ENCODE measurements at places on chromosomes 16 and 17. TPM values are rescaled to one million over a fixed set of nuclear protein-coding genes. Genes with fewer than 3 reads are reported as not detected.

DNA sequence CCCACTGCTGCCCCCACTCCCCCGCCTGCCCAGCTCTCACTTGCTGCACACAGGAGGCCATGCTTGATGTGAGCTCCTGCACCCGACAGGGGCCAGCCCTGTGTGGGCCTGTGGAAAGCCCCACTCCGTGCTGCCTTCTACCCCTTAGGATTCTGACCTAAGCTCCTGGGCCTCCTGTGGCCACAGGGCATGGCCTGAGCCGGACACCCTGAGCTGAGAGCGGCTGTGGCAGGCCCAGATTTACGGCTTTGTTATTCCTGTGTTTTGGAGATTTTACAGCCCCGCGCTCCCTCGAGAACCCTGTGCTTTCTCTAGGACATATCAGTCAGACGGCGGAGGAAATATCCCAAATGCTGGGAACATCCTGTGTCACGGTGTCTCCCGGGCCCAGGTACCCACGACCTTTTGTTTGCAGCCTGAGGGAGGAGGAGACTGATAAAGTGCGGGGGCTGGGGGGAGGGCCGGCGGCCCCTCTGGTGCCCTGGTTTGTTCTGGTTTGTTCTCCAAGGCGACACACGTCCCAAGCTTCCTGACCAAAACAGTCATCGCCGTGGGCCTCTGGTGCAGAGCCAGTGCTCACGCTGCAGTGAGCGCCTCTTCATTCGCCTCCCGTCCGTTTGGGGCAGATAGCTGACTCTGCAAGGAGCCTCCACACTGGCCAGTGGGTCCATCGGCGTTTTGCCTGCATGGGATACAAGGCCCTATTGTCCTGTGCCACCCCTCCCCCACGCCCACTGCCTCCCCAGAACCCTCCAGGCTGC is 363.4 kb downstream of the C16orf95 start:
- peaks cover 19% of the 10 kb centered on the region for H3K27me3 ChIP-seq
- H3K4me1 ChIP-seq, result peaks cover 12% of the 10 kb centered on the region
- no peak overlapping the region for H3K27ac ChIP-seq
- peak; percentile 70 for DNase-seq

- H3K27me3 ChIP-seq, result peaks cover 97% of the 10 kb centered on the region
- H3K4me3 ChIP-seq, result peak overlapping the region; percentile 84
- no peak overlapping the region for H3K27ac ChIP-seq
- DNase-seq, result peak; percentile 75
- H3K36me3 ChIP-seq, result no peaks in the 10 kb centered on the region
Observed at GRCh38 chr17:36936455-36937000, 747 bp upstream of the LHX1 start.

- H3K4me1 ChIP-seq, result no peaks in the 10 kb centered on the region
- no peak overlapping the region for H3K27ac ChIP-seq
- H3K36me3 ChIP-seq, result no peaks in the 10 kb centered on the region
- H3K4me3 ChIP-seq, result no peak overlapping the region
Observed at GRCh38 chr17:81906476-81907218, 4.6 kb downstream of the PCYT2 start.

The CD300LB gene
- not detected for total RNA-seq

- no peaks in the 10 kb centered on the region for H3K4me1 ChIP-seq
- no peak overlapping the region for H3K27ac ChIP-seq
- H3K27me3 ChIP-seq, result no peaks in the 10 kb centered on the region
- no peak for DNase-seq
Observed at GRCh38 chr16:35631261-35631945, 2172.0 kb downstream of the TP53TG3F start.

DNA sequence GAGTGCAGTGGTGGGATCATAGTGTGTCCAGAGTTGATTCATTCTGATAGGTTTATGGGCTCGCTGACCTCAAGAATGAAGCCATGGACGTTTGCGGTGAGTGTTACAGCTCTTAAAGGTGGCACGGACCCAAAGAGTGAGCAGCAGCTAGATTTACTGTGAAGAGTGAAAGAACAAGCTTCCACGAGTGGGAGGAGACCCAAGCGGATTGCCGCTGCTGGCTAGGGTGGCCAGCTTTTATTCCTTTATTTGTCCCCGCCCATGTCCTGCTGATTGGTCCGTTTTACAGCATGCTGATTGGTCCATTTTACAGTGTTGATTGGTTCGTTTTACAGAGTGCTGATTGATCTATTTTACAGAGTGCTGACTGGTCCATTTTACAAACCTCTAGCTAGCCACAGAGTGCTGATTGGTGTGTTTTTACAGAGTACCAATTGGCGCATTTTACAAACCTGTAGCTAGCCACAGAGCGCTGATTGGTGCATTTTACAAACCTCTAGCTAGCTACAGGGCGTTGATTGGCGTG is 17.5 kb downstream of the CACNG4 start:
- no peak overlapping the region for H3K4me3 ChIP-seq
- DNase-seq, result no peak
- H3K27me3 ChIP-seq, result no peaks in the 10 kb centered on the region
- H3K4me1 ChIP-seq, result peaks cover 15% of the 10 kb centered on the region

DNA sequence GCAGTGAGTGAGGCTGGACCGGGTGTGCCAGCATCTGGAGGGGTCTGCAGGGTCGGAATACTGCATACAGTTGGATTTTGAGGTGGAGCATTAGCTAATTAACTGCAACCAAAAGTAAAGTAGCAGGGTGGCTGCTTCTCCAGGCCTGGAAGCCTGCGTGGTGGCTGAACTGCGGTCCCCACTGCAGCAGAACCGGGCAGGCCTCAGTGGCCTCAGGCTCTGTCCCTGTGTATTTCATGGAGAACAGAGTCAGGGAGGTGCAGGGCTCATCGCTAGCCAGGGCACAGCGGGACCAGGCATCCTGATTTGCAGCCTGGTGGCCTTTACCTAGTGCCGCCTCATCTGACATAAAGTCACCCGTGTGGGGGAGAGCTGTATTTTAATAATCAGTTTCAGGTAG is 131.9 kb downstream of the RPTOR start:
- H3K27me3 ChIP-seq, result no peaks in the 10 kb centered on the region
- DNase-seq, result no peak
- H3K36me3 ChIP-seq, result peaks cover 7% of the 10 kb centered on the region
- H3K27ac ChIP-seq, result no peak overlapping the region
- no peak overlapping the region for H3K4me3 ChIP-seq

The CCT6B gene
- 1.8 TPM for total RNA-seq

DNA sequence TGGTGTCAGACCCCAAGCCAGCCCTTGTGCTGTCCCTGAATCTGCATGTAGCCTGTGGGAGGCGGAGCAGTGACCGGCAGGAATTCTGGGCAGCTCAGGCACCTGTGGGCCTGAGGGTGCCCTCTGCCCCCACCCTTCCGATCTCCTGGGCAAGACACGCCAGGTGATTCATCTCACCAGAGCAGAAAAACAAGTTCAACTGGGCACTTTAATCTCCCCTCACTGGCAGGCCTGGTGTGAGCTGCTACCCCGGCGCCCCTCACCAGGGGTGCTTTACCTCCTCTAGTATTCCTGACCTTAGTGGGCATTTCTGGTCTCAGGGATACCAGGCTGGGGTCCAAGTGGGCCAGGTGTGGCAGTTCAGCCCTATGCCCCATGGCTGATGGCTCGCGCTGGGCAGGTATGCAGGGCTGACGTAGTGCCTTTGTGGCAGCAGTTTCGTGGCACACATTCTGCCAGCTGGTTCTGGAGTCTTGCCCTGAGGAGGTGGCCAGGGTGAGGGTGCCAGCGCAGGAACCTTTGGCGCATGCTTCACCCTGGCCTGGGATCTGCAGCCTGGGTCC is 6.0 kb downstream of the ERBB2 start:
- no peak for DNase-seq
- peaks cover 29% of the 10 kb centered on the region for H3K4me1 ChIP-seq
- no peaks in the 10 kb centered on the region for H3K27me3 ChIP-seq

The OR2C1 gene
- total RNA-seq, result 0.22 TPM

Measured in type B pancreatic cell (in vitro differentiated cells).